ENCODE measurements at places on chromosomes 12 and 14.

DNA sequence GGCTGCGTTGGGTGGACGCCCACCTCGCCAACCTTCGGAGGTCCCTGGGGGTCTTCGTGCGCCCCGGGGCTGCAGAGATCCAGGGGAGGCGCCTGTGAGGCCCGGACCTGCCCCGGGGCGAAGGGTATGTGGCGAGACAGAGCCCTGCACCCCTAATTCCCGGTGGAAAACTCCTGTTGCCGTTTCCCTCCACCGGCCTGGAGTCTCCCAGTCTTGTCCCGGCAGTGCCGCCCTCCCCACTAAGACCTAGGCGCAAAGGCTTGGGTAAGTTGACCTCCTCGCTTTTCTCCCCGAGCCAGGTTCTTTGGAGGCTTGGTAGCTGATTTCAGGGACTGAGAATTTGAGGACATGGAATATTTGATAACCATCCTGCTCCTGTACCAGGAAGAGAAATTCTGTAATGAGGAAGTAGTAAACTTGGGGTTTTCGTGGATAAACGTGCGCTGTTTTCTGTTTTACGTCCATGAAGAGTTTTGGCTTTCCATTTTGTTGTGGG lies 530 bp downstream of the APAF1 start:
- no peak for DNase-seq

DNA sequence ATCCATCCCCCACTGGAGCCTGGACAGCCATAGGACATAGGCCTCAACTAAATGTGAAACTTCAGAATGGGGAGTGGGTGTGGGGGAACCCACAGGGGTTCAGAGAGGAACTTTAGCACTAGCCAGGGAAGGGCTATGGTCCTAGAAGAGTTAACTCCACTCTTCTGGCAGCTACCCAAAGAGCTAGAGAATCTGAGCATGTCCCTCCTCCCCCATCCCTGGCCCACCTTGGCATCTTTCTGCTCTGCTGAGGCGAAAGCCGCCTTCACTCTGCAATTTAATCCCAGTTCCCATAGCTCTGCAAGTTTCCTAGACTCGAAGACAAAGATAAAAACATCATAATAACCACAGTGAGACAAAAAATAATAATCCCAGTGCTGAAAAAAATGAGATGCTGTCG lies 214.7 kb upstream of the RTL1 start:
- no peak for DNase-seq

- no peak for DNase-seq
Observed at GRCh38 chr12:66035288-66035966, 95.1 kb downstream of the LLPH start.

DNA sequence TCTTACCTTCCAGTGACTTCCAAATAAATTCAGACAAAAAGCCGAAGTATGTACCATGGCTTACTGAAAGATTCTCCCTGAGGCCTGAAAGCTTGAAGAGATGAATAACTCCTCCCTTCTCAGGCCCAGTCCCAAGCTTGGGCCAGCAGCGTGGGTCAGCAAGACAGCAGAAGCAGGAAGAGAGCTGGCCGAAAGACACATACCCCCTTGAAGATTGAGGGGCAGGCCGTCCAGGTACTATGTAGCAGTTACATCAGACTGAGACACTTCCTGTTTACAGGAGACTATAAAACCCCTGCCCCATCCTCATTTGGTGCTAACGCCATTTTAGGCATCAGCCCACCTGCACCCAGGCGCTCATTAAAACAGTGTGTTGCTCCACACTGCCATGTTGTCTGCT lies 15.0 kb downstream of the NDUFA12 start:
- no peak for DNase-seq

- DNase-seq = peak; percentile 11
Observed at GRCh38 chr12:132218527-132218875, 74.2 kb downstream of the NOC4L start.

DNA sequence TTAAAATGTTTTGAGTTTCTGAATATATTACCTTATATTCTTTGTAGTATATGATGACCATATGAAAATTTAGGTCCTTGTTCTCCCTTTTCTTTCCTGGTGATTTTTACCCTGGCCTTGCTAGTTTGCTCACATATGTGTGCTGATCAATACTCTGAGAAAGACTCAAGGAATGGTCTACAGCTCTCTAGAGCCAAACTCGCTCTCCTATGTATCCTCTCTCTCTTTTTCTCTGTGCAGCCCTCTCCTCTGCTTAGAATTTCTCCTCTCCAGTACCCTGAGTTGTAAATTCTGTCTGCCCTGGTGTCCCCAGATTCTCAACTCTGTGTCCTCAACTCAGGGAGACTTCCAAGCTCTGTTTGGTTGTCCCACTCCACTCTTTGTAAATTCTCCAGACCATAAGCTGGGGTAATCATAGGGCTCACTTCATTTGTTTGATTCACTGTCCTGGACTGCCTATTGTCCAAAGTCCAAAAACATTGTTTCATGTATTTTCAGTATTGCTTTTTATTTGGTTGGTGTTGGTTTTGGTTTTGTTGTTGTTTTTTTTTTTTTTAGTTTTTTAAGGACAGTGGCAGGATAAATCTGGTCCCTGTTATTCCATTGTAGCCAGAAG lies 41.0 kb downstream of the FOXA1 start:
- no peak for DNase-seq

DNA sequence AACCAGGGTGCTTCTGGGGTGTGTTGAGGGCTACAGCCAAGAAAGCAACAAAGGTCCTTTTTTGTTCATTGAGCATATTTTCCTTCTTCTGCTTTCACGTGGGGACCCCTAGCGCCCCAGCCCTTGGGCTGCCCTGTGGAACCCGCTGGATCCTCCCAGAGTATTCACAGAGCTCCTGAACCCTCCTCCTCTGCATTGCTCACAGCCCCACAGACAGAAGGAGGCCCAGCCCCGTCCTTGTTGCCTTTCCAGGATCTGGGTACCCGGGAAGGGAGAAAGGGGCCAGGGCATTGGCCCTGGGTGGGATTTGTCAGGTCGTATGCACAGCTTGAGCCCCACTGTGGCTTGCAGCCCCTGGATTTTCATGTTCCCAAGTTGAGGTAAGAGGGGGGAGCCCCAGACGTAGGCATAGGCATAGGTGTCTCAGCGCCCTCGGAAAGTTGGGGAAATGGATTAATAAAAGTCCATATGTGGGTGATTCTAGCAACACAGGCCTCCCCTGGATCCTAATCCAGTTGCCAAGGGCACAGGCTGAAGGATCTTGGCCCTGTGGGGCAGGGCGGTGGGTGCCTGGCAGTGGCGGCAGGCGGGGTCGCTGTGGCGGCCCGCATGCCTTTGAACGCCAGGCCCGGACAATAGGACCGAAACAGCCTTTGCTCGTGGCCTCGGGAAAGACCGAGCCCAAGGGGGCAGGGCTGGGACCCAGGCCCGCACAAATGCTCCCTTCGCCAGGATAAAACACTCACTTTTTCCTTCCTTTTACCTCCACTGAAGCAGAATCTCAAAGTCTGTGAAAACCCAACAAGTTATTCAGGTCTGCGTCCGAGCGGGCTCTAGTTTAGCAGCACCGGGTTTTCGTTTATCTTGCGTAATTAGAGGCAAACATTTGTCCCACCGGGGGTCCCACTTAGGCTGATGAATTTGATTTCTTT lies 3.0 kb upstream of the HOXC10 start:
- no peak for DNase-seq

DNA sequence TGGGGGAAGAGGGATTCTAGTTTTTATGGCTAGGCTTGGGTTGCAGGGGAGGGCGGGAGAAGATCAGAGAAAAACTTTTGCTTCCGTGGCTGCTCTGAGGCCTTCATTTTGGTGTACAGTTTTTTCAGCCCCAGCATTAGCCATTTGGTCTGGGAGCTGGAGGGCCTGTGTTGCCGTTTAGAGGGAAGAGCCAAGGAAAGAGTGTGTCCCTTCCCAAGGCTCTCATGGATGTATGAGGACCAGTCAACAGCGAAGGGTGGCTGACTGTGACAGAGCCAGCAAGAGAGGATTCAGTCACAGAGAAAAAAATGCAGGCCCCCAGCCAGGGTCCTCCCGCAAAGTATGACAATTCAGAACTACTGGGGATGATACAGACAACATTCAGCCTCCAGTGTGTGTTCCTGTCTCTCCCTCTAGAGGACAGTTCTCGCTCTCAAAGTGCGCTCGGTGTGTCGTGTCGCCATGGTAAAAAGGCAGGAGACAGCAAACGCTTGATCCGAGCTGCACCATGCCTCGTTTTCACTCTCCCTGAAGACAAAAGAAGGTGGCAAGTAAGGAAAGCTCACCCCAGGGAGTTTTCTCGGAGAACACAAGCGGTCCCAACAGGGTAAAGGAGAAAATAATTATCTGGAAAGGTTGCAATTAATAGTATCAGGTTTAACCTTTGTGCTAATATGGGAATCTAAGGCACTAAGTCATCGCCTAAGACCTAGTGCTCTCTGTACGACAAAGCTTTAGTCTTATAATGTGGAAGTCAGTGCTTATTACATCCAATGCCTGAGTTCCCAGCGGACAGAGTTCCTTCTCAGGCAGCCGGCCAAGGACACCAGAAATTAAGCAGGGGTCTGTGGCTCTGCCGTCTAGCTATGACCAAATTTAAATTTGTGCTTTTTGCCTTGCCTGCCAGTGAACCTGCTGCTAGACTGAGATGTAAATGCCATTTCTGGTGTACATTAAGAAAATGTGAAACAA lies 157.3 kb upstream of the PLXNC1 start:
- no peak for DNase-seq

GRCh38 chr12:49627752-49628360 lies 4.5 kb downstream of the PRPF40B start:
- DNase-seq = no peak

- peak; percentile 16 for DNase-seq
Observed at GRCh38 chr12:113136128-113136989, 798 bp upstream of the RASAL1 start.

DNA sequence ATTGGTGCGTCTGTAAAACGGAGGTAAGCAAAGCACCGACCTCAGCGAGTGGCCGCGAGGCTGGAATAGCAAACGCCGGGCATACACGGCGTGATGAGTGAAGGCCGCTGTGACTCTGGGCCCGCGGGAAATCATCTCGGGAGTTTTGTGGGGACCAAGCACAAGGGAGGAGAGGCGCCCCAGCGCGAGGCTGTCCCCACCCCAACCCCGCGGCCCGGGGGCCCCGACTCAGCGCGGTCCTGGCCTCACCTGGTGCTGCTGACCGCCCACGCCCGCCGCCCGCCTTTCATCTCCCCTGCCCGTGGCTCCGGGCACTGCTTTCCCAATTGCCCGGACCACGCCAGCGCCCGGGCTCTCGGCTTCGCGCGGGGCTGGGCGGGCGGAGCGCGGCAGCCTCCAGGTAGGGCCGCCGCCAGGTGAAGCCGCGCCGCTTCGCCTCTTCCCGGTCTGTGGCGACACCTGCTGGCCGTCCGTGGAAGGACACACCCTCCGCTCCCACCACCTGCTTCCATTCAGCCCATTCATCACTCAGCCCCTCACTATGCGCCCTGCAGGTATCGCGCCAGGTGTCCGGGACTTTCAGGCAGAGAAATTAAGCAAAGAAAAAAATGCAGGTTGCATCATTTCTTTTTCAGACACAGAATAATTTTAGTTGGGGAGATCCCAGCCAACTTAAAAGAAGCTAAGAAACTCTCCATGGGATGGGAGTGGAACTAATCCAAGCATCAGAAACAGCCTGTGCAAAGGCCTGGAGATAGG lies 360.4 kb downstream of the MED13L start:
- DNase-seq = peak; percentile 63

GRCh38 chr12:122129131-122129530 lies 44.9 kb downstream of the IL31 start:
- DNase-seq = no peak

DNA sequence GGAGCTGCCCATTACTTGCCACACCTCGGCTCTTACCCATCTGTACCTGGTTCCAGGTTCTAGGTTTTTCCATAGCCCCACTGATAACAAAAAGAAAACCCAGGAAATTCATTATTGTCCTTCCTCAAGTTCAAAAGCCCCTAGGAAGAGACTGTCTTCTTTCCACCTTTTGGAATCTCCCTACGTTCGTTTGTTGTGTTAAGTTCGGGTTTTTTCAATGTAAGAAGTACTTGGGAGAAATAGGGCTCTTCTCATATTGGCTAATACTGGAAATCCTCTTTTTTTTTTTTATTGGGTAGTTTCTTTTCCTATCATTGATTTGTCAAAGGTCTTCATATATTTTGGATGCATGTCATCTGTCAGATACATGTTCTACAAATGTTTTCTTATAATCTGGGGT lies 17.3 kb downstream of the SLC15A5 start:
- DNase-seq = no peak

GRCh38 chr14:86501611-86502010 lies 971.7 kb downstream of the FLRT2 start:
- no peak for DNase-seq

DNA sequence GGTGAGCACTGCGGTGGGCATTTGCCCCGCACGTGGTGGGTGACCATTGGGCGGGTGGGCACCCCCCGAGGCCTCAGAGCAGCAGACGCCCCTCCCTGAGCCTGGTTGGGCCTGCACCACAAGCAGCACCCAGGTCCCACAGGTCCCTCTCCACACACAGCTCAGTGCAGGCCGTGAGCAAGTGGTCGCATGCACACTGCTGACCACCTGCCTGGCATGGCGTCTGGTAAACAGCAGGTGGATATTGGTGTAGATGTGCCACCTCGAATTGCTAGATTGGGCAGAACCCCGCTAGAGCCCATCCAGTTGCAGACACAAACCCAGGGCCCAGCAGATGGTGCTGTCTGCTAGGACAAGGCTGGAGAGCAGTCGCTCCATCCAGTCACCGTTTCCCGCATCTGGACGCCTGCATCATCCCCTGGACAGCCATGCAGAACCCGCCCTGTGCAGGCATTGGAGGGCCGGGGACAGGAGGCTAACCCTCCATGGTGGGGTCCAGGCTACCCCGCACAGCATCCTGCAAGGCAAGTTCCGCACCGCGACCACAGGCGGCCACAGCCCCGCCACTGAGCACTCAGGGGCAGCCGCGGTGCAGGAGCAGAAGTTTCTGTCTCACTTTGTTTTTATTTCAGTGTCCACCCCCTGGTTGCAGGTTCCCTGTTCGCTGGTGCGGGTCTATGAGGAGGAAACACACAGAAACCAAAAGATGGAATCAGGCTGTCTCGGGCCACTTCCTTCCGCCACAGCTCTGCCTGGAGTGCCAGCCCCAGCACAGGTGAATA lies 45.6 kb upstream of the RIMBP2 start:
- DNase-seq = peak; percentile 50

GRCh38 chr14:94329857-94330256 lies 6.7 kb upstream of the SERPINA6 start:
- DNase-seq = no peak

DNA sequence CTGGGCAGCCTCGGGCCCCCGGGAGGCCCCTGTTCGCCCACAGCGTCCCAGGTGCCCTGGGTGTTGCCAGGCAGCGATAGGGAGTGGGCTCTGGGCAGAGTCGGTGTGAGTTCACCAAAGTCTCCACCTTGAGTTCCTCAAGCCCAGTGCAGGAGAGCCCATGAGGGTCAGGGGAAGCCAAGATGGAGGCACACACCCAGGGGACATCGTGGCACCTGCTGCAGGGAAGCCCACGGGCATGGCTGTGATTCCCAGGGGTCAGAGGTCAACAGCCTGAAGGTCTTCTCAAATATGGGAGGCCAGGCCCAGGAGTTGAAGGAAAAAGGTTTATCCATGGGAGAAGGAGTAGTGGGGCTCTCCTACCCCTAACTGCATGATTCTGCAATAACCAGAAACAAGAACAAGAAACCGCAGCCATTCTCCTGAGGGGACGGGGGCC lies 148.8 kb downstream of the ADGRD1 start:
- no peak for DNase-seq
